ENCODE measurements at places on chromosomes 11 and 22. TPM values are rescaled to one million over a fixed set of nuclear protein-coding genes. Genes with fewer than 3 reads are reported as not detected.

DNA sequence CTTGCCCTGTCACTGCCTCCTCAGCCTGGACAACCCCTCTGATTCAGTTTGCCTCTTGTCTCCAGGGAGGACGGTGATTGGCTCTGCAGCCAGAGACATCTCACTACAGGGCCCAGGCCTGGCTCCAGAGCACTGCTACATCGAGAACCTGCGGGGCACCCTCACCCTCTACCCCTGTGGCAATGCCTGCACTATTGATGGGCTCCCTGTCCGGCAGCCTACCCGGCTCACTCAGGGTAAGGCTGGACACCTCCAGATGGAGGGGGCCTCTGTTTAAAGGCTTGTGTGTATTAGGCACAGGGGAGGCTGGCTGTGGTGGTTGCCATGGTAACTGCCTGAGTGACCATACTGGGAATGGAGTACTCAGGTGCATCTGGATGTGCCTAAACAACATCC is 8.6 kb downstream of the PHLDB1 start:
- no peak for DNase-seq
- H3K4me1 ChIP-seq, result no peaks in the 10 kb centered on the region
- no peak overlapping the region for H3K4me3 ChIP-seq
- peaks cover 9% of the 10 kb centered on the region for H3K36me3 ChIP-seq
- no peaks in the 10 kb centered on the region for H3K27me3 ChIP-seq
- no peak overlapping the region for H3K27ac ChIP-seq

DNA sequence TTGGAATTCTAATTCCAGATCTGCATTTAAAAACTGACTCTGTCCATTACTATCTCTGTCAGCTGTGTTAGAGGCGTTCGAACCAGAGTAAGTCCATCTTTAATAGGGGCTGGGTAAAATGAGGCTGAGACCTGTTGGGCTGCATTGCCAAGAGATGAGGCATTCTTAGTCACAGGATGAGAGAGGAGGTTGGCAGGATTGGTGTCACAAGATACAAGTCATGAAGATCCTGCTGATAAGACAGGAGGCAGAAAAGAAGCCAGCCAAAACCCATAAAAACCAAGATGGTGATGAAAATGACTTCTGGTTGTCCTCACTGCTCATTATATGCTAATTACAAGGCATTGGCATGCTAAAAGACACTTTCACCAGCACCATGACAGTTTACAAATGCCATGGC is 356.3 kb upstream of the ISX start:
- no peak overlapping the region for H3K4me3 ChIP-seq
- no peaks in the 10 kb centered on the region for H3K36me3 ChIP-seq
- H3K27me3 ChIP-seq, result no peaks in the 10 kb centered on the region
- no peak overlapping the region for H3K27ac ChIP-seq
- DNase-seq, result no peak

Gene CFAP300
- 0.67 TPM for total RNA-seq

DNA sequence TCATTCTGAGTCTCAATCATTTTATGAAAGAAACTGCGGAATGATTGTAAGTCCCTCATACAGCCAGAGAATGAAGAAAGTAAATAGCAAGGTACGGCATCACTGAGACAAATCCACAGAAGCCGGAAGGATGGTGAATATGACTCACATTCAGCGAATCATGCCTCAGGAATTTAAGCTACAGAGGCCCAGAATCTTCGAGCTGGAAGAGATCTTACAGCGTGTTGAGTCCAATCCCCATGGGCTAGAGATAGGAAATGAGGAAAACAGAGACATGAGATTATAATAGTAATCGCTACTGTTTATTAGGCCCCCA is 173.2 kb downstream of the KIF18A start:
- no peaks in the 10 kb centered on the region for H3K27me3 ChIP-seq
- no peak for DNase-seq
- H3K27ac ChIP-seq, result no peak overlapping the region
- H3K4me3 ChIP-seq, result no peak overlapping the region
- no peaks in the 10 kb centered on the region for H3K4me1 ChIP-seq

- H3K27ac ChIP-seq, result no peak overlapping the region
- H3K4me3 ChIP-seq, result no peak overlapping the region
- no peaks in the 10 kb centered on the region for H3K36me3 ChIP-seq
- H3K4me1 ChIP-seq, result no peaks in the 10 kb centered on the region
Measured at GRCh38 chr11:115389790-115390189, 114.4 kb downstream of the CADM1 start.

Gene GAB4
- total RNA-seq, result not detected

Gene RASL10A
- 0.58 TPM for total RNA-seq

DNA sequence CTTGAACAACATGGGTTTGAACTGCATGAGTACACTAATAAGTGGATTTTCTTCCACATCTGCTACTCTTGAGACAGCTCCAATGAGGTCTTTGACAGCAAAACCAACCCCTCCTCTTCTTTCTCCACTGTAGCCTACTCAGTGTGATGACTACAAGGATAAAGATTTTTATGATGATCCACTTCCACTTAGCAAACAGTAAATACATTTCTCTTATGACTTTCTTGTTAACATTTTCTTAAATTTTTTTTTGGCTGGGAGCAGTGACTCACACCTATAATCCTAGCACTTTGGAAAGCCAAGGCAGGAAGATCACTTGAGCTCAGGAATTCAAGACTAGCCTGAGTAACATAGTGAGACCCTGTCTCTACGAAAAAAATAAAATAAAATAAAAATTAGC is 9.9 kb upstream of the EIF4G2 start:
- H3K27ac ChIP-seq, result no peak overlapping the region
- no peaks in the 10 kb centered on the region for H3K27me3 ChIP-seq
- H3K4me3 ChIP-seq, result no peak overlapping the region
- no peaks in the 10 kb centered on the region for H3K36me3 ChIP-seq
- no peaks in the 10 kb centered on the region for H3K4me1 ChIP-seq

Gene AIFM3
- total RNA-seq, result 1.1 TPM

GRCh38 chr22:39351689-39352214 is 2.0 kb downstream of the SYNGR1 start:
- no peaks in the 10 kb centered on the region for H3K36me3 ChIP-seq
- H3K27ac ChIP-seq, result no peak overlapping the region
- no peaks in the 10 kb centered on the region for H3K27me3 ChIP-seq
- H3K4me3 ChIP-seq, result no peak overlapping the region
- peaks cover 11% of the 10 kb centered on the region for H3K4me1 ChIP-seq
- no peak for DNase-seq

- H3K27ac ChIP-seq, result no peak overlapping the region
- H3K27me3 ChIP-seq, result no peaks in the 10 kb centered on the region
- no peak for DNase-seq
- H3K4me1 ChIP-seq, result peaks cover 3% of the 10 kb centered on the region
- H3K36me3 ChIP-seq, result no peaks in the 10 kb centered on the region
- H3K4me3 ChIP-seq, result no peak overlapping the region
Measured at GRCh38 chr11:45022294-45023064, 71.8 kb upstream of the TP53I11 start.

Gene TEX12
- not detected for total RNA-seq

Gene NLRP14
- not detected for total RNA-seq

GRCh38 chr11:129382583-129382982 is 6.9 kb downstream of the BARX2 start:
- no peak overlapping the region for H3K27ac ChIP-seq
- no peaks in the 10 kb centered on the region for H3K4me1 ChIP-seq
- no peaks in the 10 kb centered on the region for H3K36me3 ChIP-seq
- no peak overlapping the region for H3K4me3 ChIP-seq
- H3K27me3 ChIP-seq, result no peaks in the 10 kb centered on the region

DNA sequence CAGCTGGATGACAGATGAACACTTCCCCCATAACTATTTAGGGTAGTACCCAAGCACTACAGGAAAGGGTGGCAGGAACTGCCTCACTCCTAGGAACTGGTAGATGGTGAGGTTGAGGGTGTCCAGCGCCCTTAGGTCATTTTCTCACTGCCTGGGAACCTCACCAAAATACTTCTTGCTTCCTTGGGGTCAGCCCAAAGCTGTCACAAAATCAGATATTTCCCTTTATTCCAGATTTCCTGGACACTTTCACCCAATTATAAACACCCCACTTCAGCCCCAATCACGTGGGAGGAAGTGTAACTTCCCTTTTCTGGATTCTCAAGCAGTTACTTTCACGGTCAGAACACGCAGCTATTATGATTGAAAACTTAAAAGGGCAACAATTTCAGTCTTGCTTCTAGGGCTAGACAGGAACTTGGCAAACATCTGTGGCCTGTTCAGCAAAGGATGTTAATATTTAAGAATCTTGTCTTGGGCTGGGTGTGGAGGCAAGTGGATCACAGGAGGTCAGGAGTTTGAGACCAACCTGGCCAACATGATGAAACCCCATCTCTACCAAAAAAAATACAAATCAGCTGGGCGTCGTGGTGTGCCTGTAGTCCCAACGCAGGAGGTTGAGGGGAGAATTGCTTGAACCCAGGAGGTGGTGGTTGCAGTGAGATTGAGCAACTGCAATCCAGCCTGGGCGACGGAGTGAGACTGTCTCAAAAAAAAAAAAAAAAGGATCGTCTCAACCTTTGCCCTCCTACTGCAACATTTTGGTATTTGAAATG is 4.0 kb downstream of the FTH1 start:
- H3K27me3 ChIP-seq, result no peaks in the 10 kb centered on the region
- peaks cover 8% of the 10 kb centered on the region for H3K4me1 ChIP-seq
- peak overlapping the region; percentile 99 for H3K27ac ChIP-seq
- H3K4me3 ChIP-seq, result peak overlapping the region; percentile 69
- no peak for DNase-seq

DNA sequence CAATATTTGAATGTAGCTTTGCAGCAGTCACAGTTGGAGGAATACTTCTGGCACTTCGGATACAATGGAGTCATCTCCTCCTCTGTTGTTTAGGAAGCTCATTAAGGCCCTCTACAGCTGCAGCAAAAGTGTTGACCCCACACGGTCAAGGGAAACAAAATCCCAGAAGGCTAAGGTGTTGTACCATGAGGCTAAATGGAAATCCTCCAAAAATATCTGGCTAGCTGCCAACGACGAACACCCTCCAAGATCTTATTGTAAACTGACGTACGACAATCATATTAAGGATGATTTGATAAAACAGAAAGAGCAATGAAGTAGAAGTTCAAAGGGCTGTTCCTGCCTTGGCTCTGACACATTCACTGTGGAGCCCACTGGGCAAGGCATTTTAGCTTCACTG is 4.0 kb downstream of the POGLUT3 start:
- DNase-seq, result no peak
- H3K27ac ChIP-seq, result no peak overlapping the region

GRCh38 chr22:17634696-17635095 is 3.9 kb upstream of the BCL2L13 start:
- no peak overlapping the region for H3K27ac ChIP-seq
- no peak overlapping the region for H3K4me3 ChIP-seq
- peaks cover 8% of the 10 kb centered on the region for H3K4me1 ChIP-seq
- H3K36me3 ChIP-seq, result no peaks in the 10 kb centered on the region

Gene PANX2
- total RNA-seq, result 0.67 TPM

DNA sequence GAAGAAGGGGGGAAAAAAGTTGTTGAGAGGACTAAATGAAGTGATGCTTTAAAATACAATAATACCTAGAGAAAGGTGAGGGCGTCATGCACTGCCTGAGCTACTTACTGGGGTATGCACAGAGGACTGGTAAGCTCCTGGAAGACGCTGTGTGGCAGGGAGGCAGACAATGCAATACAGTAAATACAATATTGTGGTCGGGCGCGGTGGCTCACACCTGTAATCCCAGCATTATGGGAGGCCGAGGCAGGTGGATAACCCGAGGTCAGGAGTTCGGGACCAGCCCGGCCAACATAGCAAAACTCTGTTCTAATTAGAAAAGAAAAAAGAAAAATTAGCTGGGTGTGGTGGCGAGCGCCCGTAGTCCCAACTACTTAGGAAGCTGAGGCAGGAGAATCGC is 683 bp upstream of the SYTL2 start:
- no peaks in the 10 kb centered on the region for H3K4me1 ChIP-seq
- no peaks in the 10 kb centered on the region for H3K27me3 ChIP-seq
- H3K27ac ChIP-seq, result no peak overlapping the region
- no peaks in the 10 kb centered on the region for H3K36me3 ChIP-seq
- peak overlapping the region; percentile 64 for H3K4me3 ChIP-seq
- peak; percentile 19 for DNase-seq

Gene OR10A5
- total RNA-seq, result not detected

DNA sequence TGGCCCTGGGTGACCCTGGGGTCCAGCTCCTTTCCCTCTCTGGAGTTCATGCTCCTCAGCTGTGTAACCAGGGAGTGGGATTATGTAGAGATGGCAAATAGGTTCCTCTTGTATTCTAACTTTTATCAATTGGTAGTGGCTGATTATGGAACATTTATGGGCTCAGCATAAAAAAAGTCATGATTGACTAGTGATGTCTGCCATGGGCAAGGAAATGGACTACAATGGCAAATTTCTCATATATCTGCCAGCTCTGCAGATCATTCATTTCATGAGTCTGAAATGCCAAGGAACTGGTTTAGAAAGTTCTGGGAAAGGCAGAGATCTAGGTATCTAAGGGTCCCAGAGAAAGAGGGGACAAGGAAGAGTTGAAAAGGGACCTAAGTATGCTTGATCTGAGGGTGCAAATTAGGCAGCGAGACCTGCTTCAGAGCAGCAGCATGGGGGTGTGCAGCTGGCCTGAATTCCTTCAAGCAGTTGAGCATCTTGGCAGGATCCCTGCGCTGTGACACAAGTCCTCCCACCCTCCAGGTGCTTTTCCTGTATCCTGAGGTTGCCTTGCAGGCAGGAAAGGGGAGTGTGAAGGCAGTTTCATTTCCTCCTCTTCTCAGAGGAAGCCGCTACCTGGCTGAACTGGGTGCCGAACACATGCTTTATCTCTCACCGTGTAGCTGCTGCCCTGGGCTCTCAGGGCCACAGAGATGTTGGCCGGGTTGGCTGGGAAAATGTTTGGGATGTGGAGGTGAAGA is 10.4 kb downstream of the SLC15A3 start:
- H3K27ac ChIP-seq, result no peak overlapping the region
- no peaks in the 10 kb centered on the region for H3K27me3 ChIP-seq
- no peaks in the 10 kb centered on the region for H3K36me3 ChIP-seq
- no peak overlapping the region for H3K4me3 ChIP-seq
- DNase-seq, result no peak
- H3K4me1 ChIP-seq, result no peaks in the 10 kb centered on the region

GRCh38 chr11:880447-880846 is 30.2 kb downstream of the CHID1 start:
- H3K27me3 ChIP-seq, result no peaks in the 10 kb centered on the region
- no peak overlapping the region for H3K4me3 ChIP-seq
- peaks cover 4% of the 10 kb centered on the region for H3K4me1 ChIP-seq
- DNase-seq, result no peak
